ENCODE measurements at places on chromosomes 6 and 20.

DNA sequence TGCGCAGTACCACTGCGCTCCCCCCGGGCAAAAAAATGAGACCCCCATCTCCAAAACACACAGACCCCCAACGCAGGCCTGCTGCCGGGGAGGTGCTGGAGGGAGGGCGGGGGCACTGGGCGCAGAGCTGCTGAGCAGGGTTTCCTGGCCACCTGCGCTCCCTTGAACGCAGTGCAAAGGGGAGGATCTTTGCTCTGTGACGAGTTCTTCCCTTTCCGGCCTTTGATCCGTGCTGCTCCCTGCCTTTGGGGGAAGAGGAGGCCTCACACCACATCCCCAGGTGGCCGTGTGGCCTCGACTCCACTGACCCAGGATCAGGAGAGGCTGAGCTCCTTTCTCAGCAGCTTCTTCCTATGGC, 8.9 kb upstream of the COL20A1 start:
- no peak for DNase-seq

DNA sequence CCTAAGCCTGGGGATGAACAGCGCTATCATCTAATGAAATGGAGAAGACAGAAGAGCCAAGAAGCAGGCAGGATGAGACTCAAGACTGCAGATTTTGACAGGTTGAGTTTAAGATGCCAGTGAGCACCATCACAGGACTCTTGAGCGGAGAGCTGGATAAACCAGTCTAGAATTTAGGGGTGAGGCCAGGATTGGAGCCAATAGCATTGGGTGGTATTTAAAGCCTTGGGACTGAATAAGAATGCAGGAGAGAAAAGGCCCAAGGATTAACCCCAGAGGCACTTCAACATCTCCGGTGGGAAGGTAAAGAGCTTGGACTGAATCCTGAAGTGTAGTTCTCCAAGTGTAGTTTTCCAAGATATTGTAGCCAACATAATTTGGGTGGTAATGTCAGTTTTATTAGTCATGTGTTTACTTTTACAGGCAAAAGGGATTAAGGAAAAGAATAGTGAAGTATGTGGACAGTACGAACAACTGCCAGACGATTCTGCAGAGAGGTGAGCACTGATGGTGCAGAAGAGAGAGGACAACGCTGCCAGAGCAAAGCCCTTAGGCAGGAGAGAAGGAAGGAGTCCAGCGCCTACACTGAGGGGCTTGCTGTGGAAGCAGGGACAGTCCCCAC, 85.2 kb downstream of the DTNBP1 start:
- no peak for DNase-seq

GRCh38 chr6:72348926-72349325, 272.9 kb upstream of the KCNQ5 start:
- DNase-seq = no peak

- no peak for DNase-seq
Measured at GRCh38 chr6:157328108-157328692, 4.9 kb upstream of the TMEM242 start.

GRCh38 chr6:16292942-16293341, 54.6 kb downstream of the GMPR start:
- DNase-seq = no peak

GRCh38 chr6:54191461-54191860, 80.2 kb downstream of the MLIP start:
- DNase-seq = no peak

GRCh38 chr20:17969884-17970409, 1.1 kb downstream of the MGME1 start:
- DNase-seq = no peak

- no peak for DNase-seq
Measured at GRCh38 chr6:70008189-70008588, 141.8 kb downstream of the COL19A1 start.

GRCh38 chr6:40672087-40672486, 84.9 kb upstream of the LRFN2 start:
- no peak for DNase-seq

DNA sequence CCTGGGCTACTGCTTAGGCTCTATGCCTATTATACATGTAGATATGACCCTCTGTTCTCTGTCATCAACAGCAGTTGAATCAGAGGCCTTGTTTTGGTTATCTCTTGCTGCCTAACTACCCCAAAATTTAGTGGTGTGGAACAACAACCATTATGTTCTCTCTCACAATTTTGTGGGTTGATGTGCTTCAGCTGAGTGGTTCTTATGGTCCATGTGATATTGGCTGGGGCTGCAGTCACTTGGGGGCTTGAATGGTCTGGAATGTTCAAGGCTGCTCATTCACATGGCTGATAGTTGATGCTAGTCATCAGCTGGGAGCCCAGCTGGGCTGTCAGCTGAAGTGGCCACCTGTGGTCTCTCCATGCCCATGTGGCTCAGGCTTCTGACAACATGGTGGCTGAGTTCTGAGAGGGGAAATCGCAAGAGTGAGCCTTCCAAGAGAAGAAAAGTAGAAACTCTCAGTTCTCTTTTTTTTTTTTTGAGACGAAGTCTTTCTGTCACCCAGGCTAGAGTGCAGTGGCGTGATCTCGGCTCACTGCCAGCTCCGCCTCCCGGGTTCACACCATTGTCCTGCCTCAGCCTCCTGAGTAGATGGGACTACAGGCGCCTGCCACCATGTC, 47.8 kb downstream of the SHLD1 start:
- DNase-seq = no peak
